Activated T-helper 17 cell treated with anti-CD3 and anti-CD28 coated beads, Interleukin-2, amount 50 U/mL, for 72 hours (primary cell): ENCODE measurements at places on chromosomes 11 and 22.

DNA sequence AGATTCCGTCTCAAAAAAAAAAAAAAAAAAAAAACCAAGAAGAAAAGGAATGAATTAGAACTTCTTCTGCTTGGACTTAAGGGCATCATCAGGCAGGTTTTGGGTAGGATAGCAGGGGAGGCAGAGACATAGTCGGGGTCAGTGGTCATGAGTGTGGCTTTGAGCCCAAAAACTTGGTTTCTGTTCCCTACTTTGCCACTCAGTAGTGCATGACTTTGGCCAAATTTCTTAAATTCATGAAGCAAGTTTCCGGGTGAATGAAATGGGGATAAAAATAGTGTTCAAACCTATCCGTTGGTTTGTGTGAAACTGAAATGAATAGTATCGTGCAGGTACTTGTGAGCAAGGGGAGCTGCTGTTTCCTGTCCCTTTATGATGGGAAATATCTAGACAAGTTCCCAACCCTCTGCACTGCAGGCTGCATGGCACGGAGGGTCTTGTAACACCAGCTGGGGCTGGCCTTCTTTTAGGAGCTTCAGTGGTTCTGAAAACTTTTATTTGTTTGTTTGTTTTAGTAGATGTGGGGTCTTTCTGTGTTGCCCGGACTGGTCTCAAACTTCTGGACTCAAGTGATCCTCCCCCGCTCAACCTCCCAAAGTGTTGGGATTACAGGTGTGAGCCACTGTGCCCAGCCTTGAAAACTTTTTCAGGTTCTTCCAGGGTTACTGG is 18.4 kb downstream of the NEAT1 start:
- ATAC-seq = peak; percentile 3

DNA sequence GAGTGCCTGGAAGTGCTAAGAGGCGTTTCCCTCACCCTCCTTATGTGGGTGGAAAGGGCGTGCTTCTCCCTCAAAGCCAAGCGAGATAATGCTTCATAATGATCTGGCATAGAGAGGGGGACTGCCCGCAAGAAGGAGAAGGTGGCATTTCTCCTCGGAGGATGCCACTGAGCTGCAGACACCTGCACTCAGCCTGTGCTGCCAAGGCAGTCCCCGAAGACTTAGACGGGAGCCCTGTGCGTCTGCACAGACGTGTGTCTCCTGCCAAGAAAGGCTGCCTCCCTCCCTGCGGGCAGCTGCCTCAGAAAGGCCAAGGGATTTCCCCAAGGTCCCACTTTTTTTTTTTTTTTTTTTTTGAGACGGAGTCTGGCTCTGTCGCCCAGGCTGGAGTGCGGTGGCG is 48.1 kb upstream of the SPATA19 start:
- no peak for ATAC-seq

DNA sequence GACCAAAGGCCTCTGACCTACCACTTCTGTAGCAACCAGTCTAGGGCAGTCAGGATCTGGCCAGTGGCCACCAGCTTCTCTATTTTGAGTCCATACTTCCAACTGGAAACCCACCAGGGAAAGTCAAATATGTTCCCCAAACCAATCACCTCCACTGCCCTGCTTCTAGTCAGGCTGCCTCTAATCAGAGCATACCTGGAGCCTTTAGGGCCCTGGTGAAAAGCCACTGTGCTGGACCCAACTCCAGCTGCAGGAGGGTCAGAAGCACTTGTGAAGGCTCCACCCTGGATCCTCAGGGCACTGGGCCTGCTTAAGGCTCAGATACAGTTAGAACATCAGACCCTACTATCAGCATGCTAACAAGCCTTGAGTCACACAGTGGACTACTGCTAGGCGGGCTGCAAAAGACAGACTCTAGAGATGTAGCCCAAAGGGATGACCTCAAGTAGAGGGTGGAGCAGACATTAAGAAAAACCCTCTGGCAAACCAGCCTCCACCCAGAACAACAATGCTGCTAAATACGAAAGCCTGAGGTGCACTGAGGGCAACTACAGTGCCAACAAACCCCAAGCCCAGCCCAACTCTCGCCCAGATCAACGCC is 69.2 kb downstream of the DGCR2 start:
- no peak for ATAC-seq

DNA sequence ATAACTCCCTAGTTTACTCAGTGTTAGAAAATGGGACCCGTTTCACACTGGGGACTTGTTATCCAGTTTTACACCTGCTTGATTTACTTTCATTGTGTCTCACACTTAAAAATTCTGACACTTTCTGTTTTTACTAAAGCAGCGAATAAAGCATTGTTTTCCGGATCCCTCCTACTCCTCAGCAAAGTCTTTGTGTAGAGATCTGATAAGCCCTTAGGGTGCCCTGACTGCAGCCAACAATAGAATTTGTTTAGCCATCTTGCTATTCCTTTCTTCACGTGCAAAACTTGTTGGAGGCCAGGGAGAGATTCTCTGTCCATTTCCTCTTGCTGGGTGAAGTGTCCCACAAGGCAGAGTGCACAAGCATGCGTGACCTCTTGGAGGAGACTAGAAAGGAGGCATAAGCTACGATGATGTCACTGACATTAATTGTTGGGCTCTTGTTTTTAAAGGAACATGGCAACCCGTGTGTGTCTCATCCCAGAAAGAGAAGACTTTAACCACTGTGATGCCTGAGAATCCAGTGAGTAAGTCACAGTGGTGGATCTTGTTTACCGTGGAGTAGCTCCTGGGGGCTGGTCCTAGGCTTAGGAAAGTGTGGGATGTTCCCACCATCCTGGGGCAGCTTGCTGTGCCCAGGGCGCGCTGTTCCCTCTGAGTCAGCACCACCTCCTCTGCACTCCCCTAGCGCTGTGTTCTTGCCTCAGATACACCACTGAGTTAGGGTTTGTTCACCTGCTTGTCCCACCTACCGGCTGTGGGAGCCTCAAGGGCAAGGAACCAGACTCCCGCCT is 27.7 kb downstream of the MICAL2 start:
- peak; percentile 51 for ATAC-seq

DNA sequence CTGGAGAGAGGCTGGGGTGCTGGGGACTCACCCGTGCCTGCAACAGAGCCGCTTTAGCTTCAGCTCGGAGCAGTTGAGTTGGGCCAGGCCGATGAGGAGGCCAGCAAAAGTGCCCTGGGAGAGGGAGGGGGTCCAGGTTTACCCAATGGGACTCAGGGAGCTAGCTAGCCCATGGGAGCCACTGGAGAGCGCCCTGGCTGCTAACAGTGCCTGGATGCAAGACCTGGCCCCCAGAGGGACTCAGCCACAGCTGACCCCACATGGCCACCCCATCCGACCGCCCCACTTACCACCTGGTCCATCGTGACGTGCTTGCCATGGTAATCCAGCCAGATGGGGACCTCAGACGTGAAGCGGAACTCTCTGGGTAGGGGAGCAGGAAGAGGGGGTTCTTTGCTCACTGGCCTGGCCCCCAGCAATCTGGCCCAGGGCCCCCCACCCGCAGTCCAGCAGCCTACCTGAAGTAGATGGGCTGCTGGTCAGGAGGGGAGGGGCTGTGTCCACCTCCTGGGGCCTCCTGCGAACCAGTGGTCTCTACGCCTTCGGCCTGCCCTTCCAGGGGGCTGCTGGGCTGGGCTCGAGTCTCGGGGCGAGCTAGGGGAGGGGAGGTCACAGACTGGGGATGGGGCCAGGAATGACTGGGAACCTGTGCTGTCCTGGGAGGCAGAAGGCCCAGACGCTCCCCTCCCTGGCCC is 19.1 kb upstream of the EHD1 start:
- no peak for ATAC-seq

DNA sequence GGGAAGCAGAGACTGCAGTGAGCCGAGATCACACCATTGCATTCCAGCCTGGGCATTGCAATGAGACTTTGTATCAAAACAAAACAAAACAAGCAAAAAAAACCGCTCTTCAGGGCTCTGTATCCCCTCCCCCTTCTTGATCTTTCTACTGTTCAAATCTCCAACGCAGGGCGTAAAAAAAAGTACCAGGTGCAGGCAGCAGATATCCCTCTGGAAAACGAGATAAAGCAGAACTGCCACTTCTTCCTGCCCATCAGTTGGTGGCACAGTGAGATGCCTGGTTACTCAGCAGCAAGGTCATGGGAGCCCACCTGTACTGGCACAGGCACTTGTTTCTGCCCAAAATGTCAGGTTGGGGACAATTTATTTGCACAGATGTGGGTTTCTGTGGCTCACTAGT is 11.2 kb downstream of the CCS start:
- no peak for ATAC-seq

DNA sequence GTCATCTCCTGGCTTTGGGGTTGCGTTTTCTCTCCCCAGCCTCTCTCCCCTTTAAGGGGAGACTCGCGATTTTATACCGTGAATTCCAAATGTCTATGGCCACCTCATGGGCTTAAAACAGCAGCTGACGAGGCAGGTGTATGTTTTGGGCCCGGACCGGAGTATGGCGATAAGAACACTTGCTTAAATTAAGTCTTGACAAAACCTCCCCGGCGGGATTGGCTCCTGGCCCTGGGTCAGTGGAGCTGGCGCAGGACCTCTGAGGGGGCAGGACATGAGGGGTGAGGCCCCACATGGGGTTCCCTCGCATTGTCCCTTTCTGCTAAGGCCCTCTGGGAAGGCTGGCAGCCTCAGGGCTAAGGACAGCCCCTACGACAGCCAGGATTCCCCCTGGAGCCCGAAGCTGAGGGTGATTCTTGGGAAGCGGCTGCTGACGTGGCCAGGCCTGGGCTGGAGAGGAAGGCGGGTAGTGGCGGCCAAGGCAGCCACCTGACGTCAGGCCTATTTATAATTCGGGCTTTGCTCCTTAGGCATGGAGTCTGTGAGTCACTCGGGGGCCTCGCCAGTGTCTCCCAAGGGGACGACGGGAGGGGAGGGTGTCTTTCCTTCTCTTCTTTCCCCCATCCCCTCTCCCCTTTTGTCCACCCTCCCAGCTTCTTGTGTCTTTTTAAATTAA is 12.7 kb downstream of the MYO18B start:
- no peak for ATAC-seq

GRCh38 chr11:100680070-100680469 is 7.0 kb upstream of the ARHGAP42 start:
- ATAC-seq = no peak

- ATAC-seq = no peak
Observed at GRCh38 chr11:12793506-12793905, 119.3 kb downstream of the TEAD1 start.

GRCh38 chr22:36773935-36774334 is 2.0 kb downstream of the IFT27 start:
- no peak for ATAC-seq

DNA sequence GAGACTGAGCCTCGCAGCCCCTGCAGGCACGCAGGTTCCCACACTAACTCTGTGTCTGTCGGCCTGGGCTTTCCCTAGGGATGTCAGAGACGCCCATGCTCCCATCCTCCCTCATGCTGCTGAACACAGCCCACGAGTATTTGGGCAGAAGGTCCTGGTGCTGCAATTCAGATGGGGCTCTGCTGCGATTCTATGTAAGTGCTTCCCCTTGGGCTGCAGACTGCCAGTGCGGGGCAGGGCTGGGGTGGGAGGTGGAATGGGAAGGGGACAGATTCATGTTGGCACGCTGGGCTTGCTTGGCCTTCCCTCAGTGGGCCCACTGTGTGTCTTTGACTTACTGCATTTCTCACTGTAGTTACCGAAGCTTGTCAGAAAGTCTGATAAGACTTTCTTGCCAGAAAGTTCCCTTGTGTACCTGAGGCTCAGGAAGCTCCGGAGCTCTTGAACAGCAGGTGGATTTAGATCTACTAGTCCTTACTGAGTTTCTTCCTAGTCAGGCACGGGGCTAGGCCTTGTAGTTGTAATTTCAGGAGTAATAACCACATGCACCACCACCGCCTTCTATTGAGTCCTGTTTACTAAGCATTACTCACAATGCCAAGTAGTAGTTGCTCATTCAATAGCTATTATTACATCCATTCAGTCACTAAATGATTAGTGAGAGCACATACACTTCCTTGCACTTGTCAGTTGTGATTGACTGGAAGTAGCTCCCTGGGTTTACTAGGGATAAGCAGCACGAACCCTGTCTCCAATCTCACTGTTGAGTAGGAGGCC is 65.2 kb downstream of the CABIN1 start:
- ATAC-seq = peak; percentile 69

DNA sequence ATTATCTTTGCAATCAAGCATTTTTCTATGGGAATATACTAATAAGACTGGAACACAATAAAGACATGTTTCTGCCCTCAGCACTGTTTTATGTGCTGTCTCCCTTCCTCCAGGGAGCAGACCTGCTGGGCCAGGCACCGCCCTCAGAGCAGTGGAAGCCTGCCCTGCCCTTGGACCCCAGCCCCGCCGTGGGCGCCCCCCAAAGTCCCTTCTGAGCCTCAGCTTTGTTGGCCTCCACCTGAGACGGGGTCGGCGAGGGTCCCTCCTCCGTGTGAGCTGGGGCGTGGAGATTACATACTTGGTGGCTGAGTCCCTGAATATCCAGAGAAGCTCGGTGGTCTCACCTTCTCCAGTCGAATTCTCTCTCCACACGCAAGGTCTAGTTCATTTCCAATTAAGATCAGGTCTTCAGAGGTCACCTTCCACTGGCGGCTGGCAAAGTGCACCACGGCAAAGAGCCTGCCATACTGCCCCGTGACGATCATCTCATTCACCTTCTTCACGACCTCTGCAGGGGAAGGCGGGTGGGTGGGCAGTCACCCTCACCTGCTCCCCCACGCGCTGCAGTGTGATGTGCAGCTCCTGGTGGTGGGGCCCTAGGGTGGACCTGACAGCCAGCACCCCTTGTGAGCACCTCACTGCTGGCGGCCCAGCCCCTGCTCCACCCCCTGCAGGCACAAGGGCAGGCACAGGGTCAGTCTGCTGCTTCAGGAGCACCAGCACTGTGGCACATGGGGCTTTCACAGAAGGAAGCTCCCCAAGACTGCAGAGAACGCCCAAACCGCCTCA is 7.3 kb downstream of the MRPL21 start:
- no peak for ATAC-seq

DNA sequence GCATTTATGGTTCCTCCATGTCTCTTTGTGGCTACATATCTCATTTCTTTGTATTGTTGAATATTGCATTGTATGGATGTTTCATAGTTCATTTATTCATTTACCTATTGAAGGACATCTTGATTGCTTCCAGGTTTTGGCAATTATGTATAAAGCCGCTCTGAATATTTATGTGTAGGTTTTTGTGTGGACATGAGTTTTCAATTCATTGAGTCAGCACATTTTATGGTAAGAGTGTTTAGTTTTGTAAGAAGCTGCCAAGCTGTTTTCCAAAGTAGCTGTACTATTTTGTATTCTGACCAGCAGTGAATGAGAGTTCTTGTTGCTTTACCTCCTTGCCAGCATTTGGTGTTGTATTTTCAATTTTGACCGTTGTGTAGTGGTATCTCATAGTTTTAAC is 39.2 kb downstream of the KDM2A start:
- no peak for ATAC-seq

DNA sequence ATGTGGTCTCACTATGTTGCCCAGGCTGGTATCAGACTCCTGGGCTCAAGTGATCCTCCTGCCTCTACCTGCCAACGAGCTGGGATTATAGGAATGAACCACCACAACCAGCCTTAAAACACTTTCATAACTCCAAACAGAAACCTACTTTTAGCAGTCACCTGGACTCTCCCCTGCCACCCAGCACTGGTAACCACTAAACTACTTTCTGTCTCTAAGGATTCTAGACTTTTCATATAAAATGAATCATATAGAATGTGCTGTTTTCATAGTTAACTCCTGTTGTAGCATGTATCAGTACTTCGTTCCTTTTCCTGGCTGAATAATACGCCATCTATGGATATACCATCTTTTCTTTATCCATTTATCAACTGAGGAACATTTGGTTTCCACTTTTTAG is 29.4 kb upstream of the PISD start:
- ATAC-seq = peak; percentile 75
